ENCODE measurements at places on chromosomes 12 and 14.

DNA sequence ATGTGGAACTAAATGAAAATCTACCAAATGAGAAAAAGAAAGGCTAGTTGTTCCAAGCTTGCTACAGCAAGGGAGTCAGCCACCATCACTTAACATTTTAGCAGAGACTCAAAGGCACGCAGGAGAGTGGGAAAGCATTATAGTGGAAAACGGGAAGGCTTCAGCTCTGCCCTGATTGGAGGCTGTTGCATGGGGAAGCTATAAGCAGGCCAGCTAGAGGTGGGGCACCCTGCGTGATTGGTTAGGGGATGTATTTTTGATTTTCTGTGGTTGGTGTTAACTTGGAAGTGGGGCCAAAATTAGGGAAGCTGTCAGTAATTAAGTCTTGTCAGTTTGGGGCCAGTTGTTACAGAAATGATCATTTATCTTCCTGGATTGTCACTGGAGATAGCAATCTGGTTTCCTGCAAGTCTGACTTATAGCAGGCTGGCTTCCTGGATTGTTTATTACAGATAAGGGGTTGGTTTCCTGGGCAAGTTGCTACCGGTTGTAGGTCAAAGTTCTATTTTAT is 93.9 kb downstream of the FAR2 start:
- no peak for DNase-seq

DNA sequence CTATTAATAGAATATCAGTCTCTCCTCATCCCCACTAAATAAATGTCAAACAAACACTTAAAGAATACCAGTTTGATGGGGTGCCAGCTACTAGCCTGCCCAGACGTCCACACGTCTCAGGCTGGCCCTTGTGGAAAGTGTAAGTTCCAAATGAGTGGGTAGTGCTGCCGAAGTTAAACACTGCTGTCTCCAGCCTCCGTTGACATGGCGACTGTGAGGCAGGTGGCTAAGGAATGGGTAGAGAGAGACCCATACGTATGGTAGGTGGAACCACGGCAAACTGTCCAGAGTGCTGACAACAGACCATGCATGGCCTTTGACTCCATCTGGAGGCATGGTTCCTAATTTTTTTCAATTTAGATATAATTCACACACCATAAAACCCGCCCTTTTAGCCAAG is 37.9 kb downstream of the PITPNM2 start:
- no peak for DNase-seq

DNA sequence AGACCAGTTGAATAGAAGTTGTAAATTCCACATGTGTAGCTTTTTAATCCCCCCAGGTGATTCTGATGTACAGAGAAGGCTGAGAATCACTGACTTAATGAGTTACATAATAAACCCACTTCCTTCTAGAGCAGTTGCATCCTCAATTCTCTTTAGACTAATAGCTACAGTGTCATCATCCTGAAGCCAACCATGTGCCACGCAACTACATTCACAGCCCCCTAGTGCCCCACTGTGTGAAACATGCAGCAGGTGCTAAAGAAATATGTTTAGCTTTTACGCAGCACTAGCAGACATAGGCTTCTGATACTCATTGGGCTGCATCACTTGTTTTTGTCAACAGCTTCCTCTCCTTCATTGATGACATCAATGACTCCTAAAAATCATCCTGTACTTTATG is 1168.3 kb downstream of the BCL11B start:
- DNase-seq: no peak

- DNase-seq: no peak
Observed at GRCh38 chr12:89821896-89822295, 113.3 kb upstream of the ATP2B1 start.

DNA sequence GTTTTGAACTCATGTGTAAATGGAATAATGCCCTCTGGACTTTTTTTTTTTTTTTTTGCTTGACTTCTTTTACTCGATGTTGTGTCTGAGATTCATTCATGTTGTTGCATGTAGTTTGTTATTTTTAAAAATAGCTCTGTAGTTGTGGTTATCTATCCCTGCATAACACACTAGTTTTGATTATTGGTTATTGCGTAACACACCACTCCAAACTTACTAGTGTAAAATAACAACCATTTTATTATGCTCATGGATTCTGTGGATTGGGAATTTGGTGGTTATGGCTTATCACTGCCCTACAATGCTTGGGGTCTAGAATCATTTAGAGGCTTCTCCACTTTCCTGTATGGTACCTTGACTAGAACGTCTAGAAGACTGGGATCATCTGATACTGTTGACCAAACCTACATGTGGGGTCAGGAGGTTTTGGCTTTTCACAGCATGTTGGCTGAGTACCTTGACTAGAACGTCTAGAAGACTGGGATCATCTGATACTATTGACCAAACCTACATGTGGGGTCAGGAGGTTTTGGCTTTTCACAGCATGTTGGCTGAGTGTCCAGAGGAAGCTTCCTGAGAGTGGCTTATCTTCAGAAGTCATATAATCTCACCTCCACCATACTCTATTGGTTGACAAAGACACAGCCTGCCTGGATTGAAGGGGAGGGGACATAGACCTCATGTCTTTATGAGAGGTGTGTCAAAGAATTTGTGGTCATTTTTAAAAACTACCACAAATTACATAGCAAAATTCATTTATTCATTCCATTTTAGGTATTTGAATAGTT is 11.6 kb downstream of the VRK1 start:
- DNase-seq: no peak

- no peak for DNase-seq
Observed at GRCh38 chr14:71314717-71315116, 407.5 kb downstream of the PCNX1 start.

- DNase-seq: no peak
Observed at GRCh38 chr14:53778263-53778662, 178.4 kb downstream of the BMP4 start.

GRCh38 chr14:95993768-95994592 is 45.2 kb upstream of the C14orf132 start:
- DNase-seq: peak; percentile 1

DNA sequence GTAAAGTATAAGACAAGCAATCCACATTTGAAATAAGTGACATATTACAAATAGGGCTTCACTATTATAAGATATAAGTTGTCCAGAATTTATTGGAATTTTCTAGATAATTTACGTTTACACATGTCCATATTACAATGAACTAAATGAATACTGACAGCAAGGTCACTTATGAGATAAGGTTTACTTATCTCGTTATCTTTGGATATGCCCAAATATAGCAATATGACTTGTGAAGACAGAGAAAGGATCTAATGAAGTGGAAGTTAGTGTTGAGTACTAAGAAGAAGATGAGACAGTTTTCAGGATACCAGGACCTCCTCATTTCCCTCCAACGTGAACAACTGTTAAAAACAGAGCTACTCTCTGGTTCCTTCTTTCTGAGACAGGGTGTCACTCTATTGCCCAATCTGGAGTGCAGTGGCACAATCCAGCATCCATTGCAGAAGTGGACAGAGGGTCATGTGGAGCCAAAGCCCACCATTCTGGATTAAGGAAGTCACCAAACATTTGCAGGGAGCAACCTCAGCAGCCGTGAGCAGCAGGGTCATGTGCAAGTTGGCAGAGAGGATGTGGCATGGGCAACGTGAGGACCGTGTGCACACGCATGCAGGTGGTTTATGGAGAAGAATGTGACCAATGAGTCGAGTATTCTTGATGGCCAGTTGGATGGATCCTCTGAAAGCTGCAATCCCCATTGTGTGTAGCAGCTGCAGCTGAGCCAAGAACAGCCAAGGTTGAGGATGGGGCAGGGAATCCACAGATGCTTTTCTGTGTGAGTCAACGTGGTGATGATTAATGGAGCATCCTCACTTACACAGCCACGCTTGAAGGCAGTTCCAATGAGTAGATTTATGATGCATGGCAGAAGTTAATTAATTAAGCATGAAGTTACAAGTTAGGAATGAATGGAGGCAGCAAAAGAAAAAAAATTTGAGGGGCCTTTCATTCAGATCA is 111.0 kb downstream of the BICD1 start:
- DNase-seq: no peak

- no peak for DNase-seq
Observed at GRCh38 chr12:123083661-123084571, 67.0 kb downstream of the PITPNM2 start.

- no peak for DNase-seq
Observed at GRCh38 chr12:53674977-53675700, 744 bp downstream of the ATP5MC2 start.

DNA sequence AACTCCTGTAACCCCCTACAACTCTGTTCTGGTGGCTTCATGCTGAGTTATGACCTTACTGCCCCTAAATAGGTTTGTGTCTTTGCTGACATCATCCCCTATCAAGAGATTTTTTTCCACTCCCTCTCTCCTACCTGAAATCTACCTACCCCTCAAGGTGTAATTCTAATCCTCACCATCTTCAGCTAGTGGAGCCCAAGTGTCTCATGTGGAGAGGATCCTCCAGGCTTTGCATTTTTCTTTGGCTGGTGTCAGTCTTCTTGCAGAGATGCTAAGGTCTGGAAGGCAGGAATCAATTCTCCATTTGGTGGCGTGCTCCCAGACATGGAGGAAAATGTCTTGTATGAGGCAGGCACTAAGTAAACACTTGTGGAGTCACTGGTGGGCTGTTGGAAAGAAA is 74.8 kb upstream of the PRMT8 start:
- DNase-seq: no peak

GRCh38 chr12:51914034-51914923 is 7.0 kb downstream of the ACVRL1 start:
- DNase-seq: no peak

DNA sequence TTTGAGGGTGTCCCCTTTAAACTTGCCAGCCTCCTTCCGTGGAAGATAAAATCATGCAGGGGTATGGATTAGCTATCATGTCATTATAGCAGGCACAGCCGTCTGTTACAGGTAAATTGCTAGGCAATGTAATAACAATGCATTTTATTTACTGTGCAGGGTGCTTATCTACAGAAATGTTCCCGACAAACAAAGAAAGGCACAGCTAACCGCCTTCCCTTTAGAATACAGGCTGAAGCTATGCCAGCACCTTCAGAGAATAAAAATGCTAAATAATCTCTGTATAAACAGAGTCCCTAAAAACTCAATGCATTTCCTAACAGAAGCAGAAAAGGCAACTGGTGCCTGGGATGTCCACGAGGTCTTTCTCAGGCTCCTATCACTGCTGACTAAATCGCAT is 239.2 kb downstream of the SPTSSA start:
- no peak for DNase-seq

DNA sequence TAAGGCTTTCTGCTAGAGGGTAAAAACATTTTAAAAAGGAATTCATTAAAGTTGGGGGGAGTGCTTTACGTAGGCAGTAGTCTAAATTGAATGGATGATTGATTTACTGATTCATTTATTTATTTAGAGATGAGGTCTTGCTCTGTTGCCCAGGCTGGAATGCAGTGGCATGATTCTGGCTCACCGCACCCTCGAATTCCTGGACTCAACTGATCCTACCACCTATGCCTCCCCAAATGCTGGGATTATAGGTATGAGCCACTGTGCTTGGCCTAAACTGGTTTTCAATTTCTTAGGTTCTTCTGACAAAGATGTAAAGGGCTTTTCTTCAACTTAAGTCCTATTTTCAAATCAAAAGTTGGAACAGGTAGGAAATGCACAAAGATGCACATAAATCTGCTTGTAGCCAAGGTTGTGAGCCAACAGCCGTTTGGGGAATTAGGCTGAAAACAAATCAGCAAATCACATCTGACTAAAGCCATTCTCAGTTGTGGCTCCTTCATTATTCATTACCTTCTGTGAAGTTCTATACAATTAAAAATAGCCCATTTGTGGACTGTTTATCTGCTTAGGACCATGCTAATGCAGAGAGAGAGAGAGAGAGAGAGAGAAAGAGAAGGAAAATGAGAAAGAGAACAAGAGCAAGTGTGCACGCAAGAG is 218.0 kb downstream of the PPM1H start:
- DNase-seq: no peak

DNA sequence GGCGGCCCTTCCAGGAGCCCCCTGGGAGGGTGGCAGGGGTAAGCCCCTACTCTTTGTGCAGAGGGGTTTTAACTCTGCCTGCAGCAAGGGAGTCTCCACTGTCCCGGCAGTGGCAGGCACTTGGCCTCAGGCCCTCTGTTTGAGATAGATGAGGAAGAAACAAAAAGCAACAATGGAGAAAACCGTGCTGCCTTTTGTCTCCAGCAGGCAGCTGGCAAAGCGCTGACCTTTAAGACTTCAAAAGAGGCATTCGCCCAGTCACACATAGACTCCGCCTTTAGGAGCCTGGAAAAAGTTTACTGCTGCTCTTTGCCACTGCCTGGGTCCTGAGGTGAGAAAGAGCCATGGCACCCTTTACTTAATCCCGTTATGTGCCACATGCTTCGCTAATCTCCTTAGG is 158.2 kb upstream of the NTF3 start:
- no peak for DNase-seq

- no peak for DNase-seq
Observed at GRCh38 chr14:55869397-55870049, 248.7 kb upstream of the PELI2 start.

DNA sequence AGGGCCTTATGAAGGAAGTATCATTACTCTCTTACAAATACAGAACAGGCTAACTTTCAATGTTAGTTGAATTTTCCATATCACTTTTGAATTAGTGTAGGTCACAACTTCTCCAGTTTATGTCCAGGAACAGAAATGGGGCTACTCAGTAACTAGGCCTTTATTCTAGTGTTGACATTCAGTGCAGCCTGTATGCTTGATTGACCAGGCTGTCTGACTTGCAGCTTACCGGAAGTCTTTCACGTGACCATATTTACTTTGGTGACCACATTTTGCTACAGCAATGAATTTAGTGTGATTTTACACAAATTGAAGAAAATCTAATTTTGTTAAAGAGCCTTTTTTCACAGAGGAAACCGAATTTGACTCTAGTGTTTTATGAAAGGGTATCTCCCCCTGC is 12.4 kb downstream of the MTERF2 start:
- no peak for DNase-seq

- DNase-seq: no peak
Observed at GRCh38 chr12:95789126-95790032, 1.2 kb downstream of the NTN4 start.

- DNase-seq: no peak
Observed at GRCh38 chr14:74135426-74135825, 50.7 kb downstream of the LIN52 start.

- no peak for DNase-seq
Observed at GRCh38 chr14:70822530-70823185, 13.3 kb upstream of the MAP3K9 start.

GRCh38 chr12:116564080-116564479 is 4.9 kb downstream of the MAP1LC3B2 start:
- DNase-seq: no peak

Data from activated CD4-positive, alpha-beta T cell treated with anti-CD3 and anti-CD28 coated beads for 24 hours (primary cell).